Naive thymus-derived CD4-positive, alpha-beta T cell (primary cell): ENCODE measurements at places on chromosomes 3 and 15.

- DNase-seq = no peak
Observed at GRCh38 chr15:81117136-81117535, 16.9 kb upstream of the CFAP161 start.

GRCh38 chr15:45918839-45919238 lies 284.0 kb downstream of the SQOR start:
- DNase-seq = no peak

GRCh38 chr3:13115576-13115910 lies 42.3 kb upstream of the IQSEC1 start:
- no peak for DNase-seq

- no peak for DNase-seq
Observed at GRCh38 chr3:117101697-117102096, 392.1 kb downstream of the TUSC7 start.

- DNase-seq = no peak
Observed at GRCh38 chr3:85255949-85256348, 297.2 kb downstream of the CADM2 start.

- DNase-seq = no peak
Observed at GRCh38 chr3:115494826-115495225, 128.5 kb upstream of the GAP43 start.

DNA sequence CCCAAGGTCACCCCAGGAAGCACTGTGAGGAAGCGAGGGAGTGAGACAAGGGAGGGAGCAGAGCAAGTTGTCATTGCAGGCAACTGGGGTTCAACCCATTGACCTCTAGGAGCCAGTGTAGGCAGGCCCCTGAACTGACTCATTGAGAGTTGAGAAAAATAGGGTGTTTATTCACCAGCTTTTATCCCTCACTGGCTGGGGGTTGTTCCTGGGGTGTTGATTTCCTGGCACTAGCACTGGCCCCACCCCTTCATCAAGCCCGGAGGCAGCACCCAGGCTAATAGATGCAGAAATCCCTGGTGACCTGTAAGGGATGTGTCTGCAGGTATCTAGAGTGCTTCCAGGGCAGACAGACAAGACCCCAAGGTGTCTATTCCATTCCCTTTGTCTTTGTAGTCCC lies 183.9 kb downstream of the ARRDC4 start:
- DNase-seq = no peak

- no peak for DNase-seq
Observed at GRCh38 chr15:75065851-75066509, 42.6 kb downstream of the PPCDC start.

- DNase-seq = no peak
Observed at GRCh38 chr15:64851503-64851840, 9.8 kb downstream of the PLEKHO2 start.

DNA sequence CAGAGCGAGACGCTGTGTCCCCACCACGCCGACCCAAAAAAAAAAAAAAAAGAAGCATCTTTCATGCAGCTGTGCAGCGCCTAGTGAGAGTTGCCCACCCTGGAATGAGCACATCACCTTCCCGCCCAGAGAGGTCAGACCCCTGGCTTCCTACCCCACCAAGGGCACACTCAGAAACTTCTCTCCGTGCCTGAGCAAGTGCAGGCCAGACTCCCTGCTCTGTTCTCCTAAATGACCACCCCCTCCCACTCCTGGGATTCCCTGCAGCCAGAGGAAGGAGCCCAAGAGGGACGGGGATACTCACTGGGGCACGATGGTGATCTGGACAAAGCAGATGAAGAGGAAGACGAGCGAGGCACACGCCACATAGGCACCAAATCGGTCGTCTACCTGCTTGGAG lies 116.0 kb downstream of the SEC22A start:
- DNase-seq = no peak

DNA sequence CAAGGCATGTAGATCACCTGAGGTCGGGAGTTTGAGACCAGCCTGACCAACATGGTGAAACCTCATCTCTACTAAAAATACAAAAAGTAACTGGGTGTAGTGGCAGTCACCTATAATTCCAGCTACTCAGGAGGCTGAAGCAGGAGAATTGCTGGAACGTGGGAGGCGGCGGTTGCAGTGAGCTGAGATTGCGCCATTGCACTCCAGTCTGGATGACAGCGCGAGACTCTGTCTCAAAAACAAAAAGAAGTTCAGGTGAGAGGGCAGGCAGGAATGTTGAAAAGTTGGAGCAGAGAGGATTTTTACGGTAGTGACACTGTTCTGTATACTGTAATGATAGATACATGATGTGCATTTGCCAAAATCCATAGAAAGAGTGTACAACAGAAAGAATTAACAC lies 31.7 kb downstream of the GXYLT2 start:
- no peak for DNase-seq

DNA sequence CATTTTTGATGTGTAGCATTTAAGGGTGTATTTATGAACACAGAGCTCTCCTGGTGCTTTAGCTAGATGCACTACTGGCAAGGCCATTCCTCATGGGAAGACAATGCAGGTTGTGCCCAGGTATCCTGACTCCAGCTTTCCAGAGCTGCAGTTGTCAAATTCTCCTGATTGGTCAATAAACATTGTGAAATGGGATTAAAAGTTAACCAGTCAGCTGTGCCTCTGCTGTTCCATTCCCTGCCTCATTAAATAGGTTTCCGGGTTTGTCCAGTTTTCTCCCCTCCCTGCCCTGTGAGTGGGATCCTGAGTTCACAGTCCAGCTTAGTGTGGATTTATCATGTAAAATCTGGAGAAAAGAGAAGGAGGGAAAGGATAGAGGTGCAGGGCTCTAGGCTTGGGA lies 207.3 kb downstream of the SQOR start:
- DNase-seq = no peak

DNA sequence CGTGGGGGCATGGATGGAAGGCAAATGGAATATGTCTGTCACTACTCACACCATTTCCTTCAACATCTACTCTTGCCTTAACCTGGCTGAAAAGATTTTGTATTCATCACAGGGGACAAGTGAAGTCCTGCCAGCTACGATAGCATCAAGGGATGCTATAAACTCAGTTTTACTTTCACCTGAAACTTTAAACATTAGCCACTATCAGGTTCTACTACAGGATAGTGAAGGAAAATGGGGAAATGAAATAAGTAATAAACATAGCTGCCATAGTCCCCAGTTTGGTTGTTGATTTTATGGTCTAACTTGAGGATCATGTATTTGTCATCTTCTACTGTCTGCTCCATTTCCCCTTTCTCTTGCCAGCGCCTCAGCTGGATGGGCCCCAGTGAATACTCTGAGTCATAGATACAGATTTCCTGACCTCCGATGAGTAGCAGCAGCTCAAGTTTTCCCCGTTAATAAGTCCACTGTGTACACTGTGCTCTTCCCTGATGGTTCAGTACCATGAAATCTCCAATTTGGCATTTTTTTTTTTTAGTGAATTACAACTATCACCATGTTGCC lies 338.2 kb upstream of the SLCO3A1 start:
- no peak for DNase-seq

DNA sequence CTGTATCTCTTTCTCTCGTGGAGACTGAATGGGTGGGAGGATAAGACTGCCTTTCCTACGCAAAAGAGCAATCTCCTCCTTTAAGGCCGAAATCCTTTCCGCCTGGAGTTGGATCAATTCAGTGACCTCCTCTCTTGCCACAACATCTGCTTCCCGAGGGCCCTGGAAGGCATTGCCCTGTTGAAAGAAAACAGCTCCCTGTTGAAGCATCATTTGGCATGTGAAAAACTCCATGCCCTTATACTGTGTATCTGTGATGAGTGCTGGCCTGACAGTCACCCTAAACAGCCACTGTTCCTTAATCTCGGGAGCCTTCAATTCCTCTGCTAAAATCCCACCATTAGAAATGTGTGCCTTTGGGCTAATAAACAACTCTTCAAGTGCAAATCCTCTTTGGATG lies 80.2 kb downstream of the BOC start:
- DNase-seq = no peak

- no peak for DNase-seq
Observed at GRCh38 chr15:76310475-76311099, 682 bp downstream of the ETFA start.
